Hepatocyte (in vitro differentiated cells): ENCODE measurements at places on chromosomes 4 and X. TPM values are rescaled to one million over a fixed set of nuclear protein-coding genes. Genes with fewer than 3 reads are reported as not detected.

Gene CTSO
- total RNA-seq = 25.6 and 28.2 TPM in 2 replicates

Gene ASB11
- total RNA-seq = 0.20 and 0.40 TPM in 2 replicates

DNA sequence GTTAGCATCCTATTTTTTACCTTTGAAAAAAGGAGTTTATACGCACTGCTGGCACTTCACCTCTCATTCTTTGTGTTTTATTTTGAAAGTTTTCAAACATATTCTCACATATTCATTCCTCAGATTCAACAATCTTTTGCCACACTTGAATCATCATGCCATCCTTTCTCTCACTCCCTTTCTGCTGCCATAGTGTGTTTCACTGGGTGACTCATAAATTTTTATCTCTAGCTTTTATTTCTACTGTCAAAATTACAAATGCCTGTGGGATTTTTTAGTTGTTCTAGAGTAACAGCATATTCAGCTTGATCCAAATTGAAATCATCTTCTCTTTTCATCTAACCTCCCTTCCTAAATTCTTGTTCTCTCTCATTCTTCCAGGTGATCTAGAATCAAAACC lies 28.0 kb downstream of the MFSD8 start:
- no peaks in the 10 kb centered on the region for H3K36me3 ChIP-seq
- no peak overlapping the region for H3K4me3 ChIP-seq
- DNase-seq = no peak
- H3K27me3 ChIP-seq = no peaks in the 10 kb centered on the region

DNA sequence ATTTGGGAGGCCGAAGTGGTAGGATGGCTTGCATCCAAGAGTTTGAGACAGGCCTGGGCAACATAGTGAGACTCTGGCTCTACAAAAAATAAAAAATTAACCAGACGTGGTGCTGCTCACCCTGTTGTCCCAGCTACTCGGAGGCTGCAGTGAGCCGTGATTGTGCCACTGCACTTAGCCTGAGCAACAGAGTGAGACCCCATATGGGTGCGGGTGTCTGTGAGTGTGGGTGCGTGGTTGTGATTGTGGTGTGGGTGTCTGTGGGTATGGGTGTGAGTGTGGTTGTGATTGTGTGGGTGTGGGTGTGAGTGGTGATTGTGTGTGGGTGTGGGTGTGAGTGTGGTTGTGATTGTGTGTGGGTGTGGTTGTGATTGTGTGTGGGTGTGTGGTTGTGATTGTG lies 114.6 kb downstream of the UBE2K start:
- no peak overlapping the region for H3K27ac ChIP-seq
- no peaks in the 10 kb centered on the region for H3K4me1 ChIP-seq
- no peak overlapping the region for H3K4me3 ChIP-seq

- no peak overlapping the region for H3K4me3 ChIP-seq
- no peaks in the 10 kb centered on the region for H3K27me3 ChIP-seq
- H3K4me1 ChIP-seq = peaks cover 21% of the 10 kb centered on the region
Observed at GRCh38 chr4:87425711-87426110, 3.3 kb downstream of the NUDT9 start.
